ENCODE measurements at places on chromosomes 5 and 9.

DNA sequence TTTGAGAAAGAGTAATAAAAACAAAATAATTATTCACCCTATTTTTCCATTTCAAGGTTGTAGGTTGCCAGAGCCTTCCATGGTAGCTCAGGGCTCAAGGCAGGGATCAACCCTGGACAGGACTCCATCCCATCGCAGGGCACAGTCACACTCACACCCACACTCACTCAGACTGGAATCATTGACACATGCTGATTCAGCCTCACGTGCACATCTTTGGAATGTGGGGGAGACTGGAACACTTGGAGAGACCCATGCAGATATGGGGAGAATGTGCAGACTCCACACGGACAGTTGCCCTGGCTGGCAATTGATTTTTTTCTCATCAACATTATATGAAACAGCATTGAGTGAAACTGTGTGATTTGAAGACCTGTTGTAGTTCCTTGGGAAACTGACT is 234.1 kb downstream of the ADGRV1 start:
- DNase-seq = no peak

DNA sequence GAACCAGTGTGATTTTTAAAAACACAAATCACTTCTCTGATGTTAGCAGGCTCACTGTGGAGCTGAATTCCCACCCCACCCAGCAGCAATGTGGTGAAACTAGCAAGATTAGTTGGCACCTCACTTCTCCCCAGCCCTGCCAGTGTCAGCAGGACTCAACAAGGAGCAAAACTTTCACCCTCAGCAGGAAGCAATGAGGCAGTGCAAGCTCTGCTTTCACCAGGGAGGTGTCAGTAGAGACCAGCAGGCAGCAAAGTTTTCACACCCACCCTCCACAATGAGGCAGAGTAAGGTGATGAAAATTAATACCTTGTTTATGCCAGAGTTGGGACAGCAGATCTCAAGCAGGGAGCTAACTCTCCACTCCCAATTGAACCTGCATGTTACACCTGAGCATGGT is 565.0 kb downstream of the CETN3 start:
- DNase-seq = no peak

- no peak for DNase-seq
These were observed 76.7 kb upstream of the IFNE start for GRCh38 chr9:21558615-21559401.

- DNase-seq = no peak
These were observed 22.4 kb upstream of the STRBP start for GRCh38 chr9:123290764-123291163.

- DNase-seq = no peak
These were observed 199.0 kb downstream of the ARHGAP26 start for GRCh38 chr5:142969186-142969585.

DNA sequence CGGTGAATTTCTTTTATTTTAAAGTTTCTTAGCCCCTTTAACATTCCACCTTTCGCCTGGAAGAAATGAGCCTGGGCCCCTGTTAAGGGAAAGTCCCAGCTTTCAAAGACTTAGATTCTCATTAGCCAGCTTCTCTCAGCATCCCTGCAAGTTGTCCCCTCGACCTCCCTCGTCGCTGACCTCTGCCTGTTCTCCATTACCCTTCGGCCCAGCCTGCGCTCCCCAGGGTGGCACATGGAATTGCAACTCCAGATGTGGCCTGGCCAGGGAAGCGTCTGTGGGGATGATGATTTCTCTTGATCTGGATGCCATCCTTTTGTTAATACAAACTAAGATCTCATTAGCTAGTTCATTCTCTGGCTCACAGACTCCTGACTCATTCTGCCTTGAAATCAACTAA is 43.4 kb upstream of the FANCC start:
- no peak for DNase-seq

GRCh38 chr9:21362287-21362686 is 5.6 kb downstream of the IFNA13 start:
- DNase-seq = no peak

GRCh38 chr5:181051841-181052671 is 12.0 kb downstream of the BTNL9 start:
- no peak for DNase-seq

DNA sequence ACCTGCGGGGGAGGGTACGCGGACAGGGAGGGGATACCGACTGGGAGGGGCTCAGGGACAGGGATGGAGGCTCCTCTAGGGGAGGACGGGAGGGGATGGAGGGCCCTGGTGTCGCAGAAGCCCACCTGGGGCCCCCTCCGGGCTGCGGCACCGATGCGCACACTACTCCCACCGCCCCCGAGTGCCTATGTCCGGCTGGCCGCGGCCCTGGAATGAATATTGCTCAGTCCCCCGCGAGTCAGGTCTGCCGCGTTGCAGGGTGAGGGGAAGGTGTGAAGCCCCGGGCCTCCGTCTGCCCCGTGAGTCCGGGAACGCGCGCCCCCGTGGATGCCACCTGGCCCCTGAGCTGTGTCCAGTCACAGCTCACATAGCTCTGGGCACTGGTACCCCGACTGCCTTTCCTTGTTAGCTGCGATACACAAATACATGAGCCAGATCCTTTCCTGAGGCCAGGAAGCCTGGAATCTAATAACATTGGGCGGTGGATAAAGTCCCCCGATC is 44.5 kb upstream of the PRSS3 start:
- DNase-seq = no peak

GRCh38 chr9:31776471-31776870 is 608.0 kb upstream of the ACO1 start:
- no peak for DNase-seq

GRCh38 chr9:135500525-135501260 is at the start of gene MRPS2:
Gene MRPS2 (plus strand): TSS chr9:135500682. CDS start chr9:135500711, 29 bp downstream.
- DNase-seq = peak; percentile 73

GRCh38 chr9:128920381-128921058 is at the start of gene PHYHD1:
Gene PHYHD1 (plus strand): TSS chr9:128920982. CDS start chr9:128922324, 1,342 bp downstream.
- no peak for DNase-seq

DNA sequence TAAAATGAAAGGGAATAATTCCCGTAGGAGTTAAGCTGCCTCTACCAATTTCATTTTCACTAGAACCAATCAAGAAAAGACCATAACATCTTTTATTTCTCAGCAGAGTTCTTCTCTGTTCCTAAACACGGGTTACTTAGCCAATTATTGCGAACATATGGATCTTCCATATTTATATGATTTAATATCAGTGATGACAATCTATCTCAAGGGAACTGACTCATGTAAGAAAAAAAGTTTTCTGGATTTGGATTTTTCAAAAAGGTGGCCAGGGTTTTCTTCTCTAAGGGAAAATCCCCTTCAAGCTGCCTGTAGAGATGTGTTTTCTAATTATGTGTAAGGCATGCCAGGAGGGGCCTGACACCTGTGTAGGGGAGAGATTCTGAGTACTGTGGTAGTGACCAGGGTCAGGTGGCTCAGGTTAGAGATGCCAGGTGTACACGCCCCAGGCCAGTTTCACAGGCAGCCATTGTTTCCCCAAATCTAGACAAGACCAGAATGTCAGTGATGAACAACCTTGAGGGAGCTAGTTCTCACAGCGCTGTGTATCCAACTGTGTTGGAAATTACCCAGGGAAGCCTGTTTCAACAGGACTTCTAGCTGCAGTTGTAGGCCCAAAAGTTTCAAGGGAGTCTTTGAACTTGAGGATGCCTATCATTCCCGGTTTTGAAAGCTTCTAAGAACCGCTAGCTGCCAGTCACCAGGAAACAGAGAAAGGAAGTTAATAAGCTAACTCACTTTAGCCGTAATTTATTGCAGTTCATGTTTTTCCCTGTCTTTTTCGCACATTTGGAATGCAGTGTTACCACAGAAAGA is 572.5 kb upstream of the RGMB start:
- DNase-seq = no peak

GRCh38 chr5:72697622-72698021 is 118.8 kb upstream of the TNPO1 start:
- DNase-seq = no peak
